Activated CD8-positive, alpha-beta T cell treated with anti-CD3 and anti-CD28 coated beads, Interleukin-2, amount 10 ng/mL, durations not matched to agents 7 days and 5 days (primary cell): ENCODE measurements at places on chromosomes 2 and 18. TPM values are rescaled to one million over a fixed set of nuclear protein-coding genes. Genes with fewer than 3 reads are reported as not detected.

ERBB4 gene
- total RNA-seq = not detected

CROCC2 gene
- total RNA-seq = not detected

OTOS gene
- total RNA-seq = not detected

PAX8 gene
- 0.55 TPM for total RNA-seq

ACADL gene
- not detected for total RNA-seq

FOXI3 gene
- total RNA-seq = not detected

GAL3ST2 gene
- 0.34 TPM for total RNA-seq

ANXA4 gene
- 59.5 TPM for total RNA-seq

GAD1 gene
- total RNA-seq = 1.6 TPM

SULT1C4 gene
- total RNA-seq = not detected
